ENCODE measurements at places on chromosomes 4 and X. TPM values are rescaled to one million over a fixed set of nuclear protein-coding genes. Genes with fewer than 3 reads are reported as not detected.
A peak's percentile ranks its signal among the peaks of the same experiment; 100 is the strongest.

DNA sequence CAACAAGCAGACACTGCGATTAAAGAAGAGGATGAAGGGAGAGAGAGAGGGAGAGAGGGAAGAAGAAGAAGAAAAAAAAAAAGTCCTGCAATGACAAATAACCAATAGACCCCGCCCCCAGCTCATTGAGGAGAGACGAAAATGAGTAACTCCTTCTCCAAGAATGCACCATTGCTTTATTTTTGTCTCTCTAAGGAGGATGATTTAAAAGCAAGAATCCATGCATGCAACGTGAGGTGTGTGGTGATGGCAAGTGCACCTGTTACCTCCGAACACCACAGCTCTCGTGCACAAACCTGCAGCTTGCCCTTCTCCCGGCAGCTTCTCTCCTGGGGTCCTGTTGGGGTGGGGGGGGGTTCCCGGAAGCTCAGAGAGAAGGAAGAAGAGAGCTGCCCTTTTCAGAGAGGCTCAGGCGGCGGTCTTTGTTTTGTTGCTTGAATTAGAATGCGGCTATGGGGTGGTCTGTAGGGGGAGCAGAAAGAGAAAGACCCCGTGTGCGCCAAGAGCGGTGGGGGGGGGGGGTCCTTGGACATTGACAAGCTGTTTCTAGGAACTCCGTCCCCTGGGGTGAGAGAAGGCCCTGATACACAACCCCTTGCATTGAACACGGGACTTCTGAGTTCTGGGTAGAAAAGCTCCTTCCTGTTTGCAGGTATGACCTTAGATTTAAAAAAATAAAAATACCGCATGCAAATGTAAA lies 100.7 kb downstream of the CRLF2 start:
- DNase-seq, result no peak

DNA sequence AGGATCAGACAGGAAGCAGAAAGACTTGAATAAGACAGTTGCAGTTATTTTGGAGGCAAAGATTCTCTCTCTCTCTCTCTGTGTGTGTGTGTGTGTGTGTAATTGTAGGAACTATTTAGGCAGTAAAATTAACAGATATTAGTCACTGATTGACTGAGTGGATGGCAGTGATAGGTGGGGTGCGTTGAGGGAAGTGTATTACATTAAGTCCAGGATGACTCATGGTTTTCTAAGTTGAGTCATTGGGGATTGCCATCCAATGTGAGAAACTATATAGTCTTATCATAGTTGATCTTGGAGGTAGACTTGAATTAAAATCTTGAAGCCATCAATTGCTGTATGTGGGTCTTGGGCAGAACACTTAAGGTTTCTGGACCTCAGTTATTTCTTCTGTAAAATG lies 75.4 kb downstream of the AR start:
- DNase-seq, result no peak

EDA gene
- total RNA-seq, result 21.2 TPM

GRCh38 chr4:140684314-140684713 lies 71.9 kb downstream of the TBC1D9 start:
- DNase-seq, result no peak

SLC49A3 gene
- total RNA-seq, result 3.7 TPM

SMARCA1 gene
- total RNA-seq, result 90.7 TPM

SPIN2B gene
- 8.4 TPM for total RNA-seq

DNA sequence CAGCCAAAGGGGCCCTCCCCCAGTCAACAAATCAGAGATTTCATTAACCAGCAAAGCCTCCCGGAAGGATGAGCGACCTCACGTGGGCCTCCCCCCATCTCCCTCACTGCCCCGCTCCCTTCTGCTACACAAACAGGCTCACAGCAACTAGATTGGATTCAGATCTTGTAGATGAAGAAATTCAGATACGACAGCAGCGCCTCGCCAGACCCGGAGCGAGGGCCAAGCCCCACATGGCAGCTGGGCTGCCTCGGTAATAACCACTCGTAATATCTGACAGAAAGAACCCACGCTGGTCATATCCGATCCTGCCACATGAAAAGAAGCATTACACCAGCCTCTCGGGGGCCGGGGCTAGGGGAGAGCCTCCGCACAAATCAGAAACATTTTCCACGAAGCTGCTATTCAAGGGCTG lies 581.3 kb downstream of the BCOR start:
- DNase-seq, result peak; percentile 31

DNA sequence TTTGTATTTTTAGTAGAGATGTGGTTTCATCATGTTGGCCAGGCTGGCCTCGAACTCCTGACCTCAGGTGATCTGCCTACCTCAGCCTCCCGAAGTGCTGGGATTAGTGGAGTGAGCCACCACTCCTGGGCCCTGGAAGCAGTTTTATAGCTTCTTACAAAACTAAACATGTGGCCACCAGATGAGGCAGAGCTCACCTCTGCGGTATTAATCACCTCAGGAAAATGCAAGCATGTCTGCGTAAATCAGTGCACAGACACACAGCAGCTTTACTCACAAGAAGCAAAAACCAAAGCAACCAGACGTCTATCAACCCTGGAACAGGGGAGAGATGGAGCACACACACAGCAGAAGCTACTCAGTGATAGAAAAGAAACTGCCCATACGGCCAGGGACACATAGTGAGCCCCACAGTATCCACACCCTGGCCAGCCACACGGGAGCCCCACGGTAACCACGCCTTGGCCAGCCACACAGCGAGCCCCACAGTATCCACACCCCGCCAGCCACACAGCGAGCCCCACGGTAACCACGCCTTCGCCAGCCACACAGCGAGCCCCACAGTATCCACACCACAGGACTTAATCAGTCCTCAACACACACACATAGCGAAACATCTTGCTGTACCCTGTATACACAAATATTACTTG lies 30.2 kb downstream of the PPP2R3B start:
- no peak for DNase-seq

DNA sequence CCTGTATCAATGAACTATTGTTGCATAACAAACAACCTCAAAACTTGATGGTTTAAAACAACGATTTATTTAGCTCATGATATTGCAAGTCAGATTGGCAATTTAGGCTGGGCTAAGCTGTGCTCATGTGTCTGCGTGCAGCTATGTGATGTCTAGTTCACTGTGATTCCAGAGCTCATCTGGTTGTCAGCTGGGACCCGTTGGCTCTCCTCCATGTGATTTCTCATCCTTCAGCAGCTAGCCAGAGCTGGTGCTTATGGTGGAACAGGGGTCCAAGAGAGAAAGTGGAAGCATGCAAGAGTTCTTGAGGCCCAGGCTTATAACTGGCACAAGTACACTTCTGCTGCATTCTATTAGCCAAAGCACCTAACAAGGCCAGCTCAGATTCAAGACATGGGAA lies 28.8 kb upstream of the TRPC3 start:
- peak; percentile 16 for DNase-seq

DNA sequence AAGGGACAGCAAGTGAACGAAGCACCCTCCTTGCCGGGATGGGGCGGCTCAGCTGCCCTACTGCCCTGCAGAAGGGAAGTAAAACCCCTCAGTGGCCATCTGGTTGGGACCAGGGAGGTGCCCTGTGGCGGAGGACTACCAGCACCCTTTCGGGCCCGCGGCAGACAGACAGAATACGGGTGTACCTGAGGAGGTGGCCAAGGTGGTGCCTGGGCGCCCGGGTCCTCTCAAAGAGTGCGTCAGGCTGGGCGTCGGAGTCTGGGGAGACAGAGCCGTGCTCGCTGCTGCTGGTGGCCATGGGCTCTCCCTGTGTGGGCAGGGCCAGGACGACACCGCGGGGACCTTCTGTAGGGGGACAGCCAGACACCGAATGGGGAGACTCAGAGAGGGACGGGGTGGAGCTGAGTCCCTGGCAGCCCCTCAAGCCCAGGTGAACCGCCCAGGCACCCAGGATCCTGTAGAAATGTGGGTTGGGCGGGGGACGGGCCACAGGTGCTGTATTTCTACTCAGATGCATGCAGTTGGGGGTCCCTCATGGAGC lies 29.7 kb downstream of the PDHA1 start:
- no peak for DNase-seq

DNA sequence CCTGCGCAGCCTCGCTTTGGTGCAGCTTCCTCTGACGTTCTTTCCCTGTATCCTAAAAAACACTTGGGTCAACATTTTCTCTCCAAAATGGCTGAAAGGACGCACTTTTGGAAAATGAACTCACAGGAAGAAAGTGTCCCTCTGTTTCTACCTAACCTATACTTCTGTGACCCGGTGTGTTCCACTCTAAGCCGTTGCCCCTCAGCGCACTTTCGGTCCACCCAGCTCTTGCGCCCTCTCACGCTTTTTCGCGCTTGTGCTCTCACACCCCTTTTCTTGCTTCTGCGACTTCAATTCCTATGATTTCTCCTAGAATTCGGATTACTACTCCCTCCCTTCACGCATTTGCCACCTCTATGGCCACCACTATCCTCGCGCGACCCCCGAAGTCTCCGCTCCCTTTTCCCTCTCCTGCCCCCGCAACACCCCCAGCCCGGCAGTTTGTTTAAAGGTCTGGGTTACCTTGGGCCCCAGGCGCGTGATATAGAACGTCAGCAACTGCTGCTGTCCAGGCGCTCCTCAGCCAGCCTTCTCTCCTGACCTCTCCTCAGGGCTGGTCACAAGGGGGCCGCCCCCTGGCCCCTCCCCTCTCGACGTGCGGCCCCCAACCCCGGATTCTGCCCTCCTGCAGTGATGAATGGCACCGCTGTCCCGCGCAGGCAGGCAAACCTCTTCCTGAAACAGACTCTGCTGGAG lies at the start of gene USP51:
USP51 (minus strand) TSS at position 535 of the 696 bp plus-strand sequence. CDS start 909 bp downstream, outside the sequence.
- DNase-seq, result peak; percentile 56

DNA sequence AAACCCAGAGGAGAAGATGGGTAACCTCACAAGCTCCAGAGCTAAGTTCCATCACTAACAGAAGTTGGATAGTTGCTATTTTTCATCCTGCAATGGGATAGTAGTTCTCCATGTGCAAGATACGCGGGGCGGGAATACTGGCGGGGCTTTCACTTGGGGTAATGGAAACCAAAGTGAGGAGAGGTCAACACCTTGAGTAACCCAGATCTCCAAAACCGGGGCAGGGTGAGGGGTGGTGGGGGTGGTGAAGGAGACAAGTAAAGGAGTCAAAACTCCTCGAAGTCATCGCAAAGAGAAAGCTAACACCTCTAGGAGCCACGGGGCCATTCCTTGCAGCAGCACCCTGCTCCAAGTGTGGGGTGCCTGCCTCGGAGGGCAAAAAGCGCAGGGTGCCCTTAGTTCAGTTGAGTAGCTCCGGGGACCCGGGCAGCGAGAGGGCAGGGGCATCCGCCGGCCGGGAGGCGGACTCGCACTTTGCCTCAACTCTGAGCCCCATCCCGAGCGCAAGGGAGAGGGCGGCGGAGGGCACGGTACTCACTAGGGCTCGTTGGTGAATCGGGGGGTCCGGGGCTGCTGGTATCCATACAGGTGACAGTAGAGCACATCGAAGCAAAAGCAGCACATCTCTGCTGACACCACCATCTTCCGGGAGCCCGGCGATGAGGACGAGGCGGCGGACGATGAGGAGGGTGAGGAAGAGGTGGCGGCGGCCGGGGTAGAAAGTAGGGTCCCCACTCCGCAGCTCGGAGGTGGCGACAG lies 645 bp downstream of the AMMECR1 start:
- DNase-seq, result peak; percentile 29

- DNase-seq, result no peak
Measured at GRCh38 chr4:38078590-38079421, 118.6 kb downstream of the PTTG2 start.

- no peak for DNase-seq
Measured at GRCh38 chr4:118081434-118081833, 47.1 kb downstream of the NDST3 start.

GRCh38 chr4:243426-243825 lies 61.8 kb downstream of the ZNF732 start:
- DNase-seq, result no peak

ZNF732 gene
- 4.3 TPM for total RNA-seq

- DNase-seq, result no peak
Measured at GRCh38 chrX:14932136-14932535, 58.9 kb downstream of the MOSPD2 start.

HPSE gene
- total RNA-seq, result 1.0 TPM

GRCh38 chrX:7347465-7347864 lies 199.5 kb upstream of the PUDP start:
- no peak for DNase-seq

DNA sequence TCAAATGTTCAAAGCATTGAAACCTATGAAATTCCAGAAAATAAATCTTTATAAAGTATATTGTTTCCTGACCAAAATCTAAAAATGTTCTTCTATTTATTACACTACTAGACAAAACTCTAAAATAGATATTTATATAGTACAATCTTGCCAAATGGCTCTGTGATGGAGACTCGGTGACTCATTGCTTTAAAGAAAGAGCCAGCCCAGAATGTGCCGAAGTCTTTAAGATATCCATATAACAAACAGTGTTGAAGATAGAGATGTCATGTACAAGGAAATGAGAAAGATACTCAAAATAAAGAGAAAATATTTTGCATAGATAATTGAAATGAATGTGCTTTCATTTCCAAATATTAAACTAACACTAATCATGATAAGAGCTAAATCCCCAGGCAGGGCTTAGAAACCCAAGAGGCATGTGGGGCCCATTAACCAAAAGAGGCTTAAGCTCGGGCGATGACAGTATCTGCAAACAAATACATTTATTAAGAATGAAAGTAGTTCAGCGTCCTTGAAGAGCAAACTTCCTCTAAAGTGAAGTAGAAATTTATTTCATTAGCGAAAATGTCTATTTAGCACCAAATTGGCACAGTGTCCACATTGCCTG lies 102.1 kb upstream of the FAM9B start:
- no peak for DNase-seq

GRCh38 chrX:39260965-39261364 lies 459.7 kb downstream of the MID1IP1 start:
- DNase-seq, result no peak

DNA sequence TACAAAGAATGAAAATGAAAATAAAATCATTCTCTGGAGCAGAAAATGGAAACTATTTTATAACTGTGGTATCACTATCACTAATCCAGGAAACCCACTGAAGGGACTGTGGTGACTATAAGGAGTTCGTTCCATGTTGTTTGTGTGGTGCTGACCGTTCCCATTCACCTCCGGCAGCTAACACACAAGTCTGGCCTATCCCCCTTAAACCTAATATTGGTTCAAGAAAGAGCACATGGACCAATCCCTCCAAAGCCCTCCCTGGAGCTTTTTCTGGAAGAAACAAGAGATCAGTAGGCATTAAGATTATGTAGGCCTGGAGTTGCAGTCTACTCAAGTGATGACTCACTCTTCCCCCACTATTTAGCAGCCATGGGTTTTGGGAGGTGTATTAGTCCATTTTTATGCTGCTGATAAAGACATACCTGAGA lies 25.9 kb upstream of the FAM241A start:
- DNase-seq, result no peak

GPC4 gene
- 66.7 TPM for total RNA-seq

DNA sequence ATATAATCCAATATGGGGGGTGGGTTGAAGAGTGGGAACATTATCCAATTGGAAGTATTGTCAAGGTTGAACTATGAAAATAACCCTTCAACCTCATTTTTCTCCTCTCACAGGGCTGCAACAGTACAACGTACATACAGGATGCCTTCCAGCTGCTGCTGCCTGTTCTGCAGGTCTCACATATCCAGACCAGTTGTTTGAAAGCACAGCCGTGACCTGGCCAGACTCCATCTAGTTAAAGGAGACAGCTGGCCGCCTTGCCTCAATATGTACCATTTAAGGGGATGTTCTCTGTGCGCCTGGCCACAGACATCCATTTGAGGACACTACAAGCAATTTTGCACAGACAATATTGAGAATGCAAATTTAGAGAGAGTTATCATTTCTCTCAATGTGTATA lies 75.7 kb downstream of the FAM114A1 start:
- DNase-seq, result peak; percentile 97

- no peak for DNase-seq
Measured at GRCh38 chr4:95506264-95506663, 42.5 kb downstream of the UNC5C start.

HPGDS gene
- total RNA-seq, result 2.8 TPM

EDNRA gene
- total RNA-seq, result 34.5 TPM
